NCI-H187 (cell line): ENCODE measurements at places on chromosomes 5 and 9.
A peak's percentile ranks its signal among the peaks of the same experiment; 100 is the strongest.

DNA sequence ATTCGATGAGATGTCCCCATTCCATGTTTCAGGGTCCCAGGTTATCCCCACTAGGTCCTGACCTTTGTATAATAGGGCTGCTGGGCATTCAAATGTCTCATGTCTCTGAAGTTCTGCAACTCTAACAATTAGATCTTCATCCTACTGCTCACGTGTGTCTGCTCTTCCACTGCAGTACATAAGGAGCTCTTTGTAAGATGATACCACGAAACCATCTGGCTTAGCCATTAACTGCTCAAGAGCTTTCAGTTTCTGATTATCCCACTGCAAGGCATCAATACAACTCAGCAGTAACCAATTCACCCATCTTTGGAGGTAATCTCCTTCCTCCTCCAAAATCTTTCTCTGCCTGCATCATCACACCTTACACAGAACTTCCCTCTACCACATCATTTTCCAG, 49.9 kb upstream of the PPP2CA start:
- no peak for DNase-seq

DNA sequence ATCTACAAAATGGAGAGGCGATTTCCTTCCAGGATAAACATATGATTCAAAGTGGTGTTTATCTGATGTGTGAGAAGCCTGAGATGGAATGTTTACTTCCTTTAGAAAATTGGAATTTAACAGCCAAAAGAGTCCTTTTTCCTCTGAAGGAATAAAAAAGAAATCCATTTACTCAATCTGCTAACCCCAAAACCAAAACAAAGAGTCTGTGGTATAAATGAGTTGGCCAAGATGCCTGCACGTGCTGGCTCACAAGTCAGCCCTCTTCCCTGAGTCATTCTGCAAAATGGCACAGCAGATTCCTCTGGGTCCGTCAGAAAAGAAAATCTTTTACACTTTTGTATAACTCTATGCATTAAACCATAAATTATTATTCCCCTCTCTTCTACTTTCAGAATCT, 60.8 kb downstream of the EBF1 start:
- DNase-seq: no peak

- no peak for DNase-seq
Observed at GRCh38 chr9:4584636-4585035, 77.5 kb upstream of the PLPP6 start.

DNA sequence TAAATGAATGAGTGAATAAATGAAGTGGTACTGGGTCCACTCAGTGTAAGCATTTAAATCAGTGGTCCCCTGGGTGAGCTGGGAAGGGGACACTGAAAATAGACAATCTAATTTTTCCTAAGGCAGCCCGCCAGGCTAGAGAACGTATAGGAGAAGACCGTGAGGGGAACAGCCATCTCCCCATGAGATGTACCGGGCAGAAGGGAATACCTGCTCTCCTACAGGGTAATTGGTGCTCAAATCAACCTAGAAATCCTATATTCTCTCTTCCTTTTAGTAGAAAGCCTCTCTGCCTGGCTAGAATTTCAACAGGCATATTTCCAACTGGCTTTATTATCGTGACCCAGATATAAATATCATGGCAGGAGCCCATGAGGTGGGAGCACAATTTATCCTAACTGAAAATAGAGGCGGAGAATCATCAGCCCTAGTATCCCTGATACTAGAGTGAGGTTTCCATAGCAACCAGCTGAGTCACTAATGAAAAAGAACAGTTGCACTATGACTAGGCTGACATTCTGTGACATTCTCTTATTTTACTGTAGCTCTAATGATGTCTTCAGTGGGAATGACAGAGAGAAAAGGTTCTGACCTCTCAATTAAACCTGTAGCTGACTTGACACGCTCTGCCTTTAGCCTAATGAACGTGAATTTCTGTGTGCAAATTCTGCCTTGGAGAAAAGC, 96.5 kb upstream of the CAST start:
- DNase-seq: no peak

- DNase-seq: no peak
Observed at GRCh38 chr5:756865-757345, 27.6 kb downstream of the ZDHHC11B start.

GRCh38 chr5:156155598-156155997, 171.4 kb upstream of the SGCD start:
- DNase-seq: no peak

DNA sequence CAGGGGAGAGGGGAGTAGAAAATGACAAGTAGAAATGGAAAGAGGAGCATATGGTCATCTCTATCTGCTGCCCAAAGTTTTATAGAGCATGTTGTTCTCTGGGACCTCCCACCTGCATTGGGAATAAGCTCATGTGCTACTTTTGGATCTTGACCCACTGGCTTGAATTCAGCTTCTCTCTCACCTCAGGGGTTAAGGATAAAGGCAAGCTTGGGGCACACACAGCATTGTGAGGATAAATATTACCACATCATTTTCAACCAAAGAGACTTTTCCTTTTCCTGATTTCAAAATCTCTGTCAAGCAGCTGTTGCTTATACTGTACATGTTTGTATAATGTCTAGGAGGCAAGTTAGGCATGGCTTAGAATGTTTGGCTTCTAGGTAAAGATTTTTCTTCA, 16.6 kb downstream of the ATP10B start:
- DNase-seq: no peak

- no peak for DNase-seq
Observed at GRCh38 chr9:86978922-86979474, 31.7 kb upstream of the GAS1 start.

DNA sequence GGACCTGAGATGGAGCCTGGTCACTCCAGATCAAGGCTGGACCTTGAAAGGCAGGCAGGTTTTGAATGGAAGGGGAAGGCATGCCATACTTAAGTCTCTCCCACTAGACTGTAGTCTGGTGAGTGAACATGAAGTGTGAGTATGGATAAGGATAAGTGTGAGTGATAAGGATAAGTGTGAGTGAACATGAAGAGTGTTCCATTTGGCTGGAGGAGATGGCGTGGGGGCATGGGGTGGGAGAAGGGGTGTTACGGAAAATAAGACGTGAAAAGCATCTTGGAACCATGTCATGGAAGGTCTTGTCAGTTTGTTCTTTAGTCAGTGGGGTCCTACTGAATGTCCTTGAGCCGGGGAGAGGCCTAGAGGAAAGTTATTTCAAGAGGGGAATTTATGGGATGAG, 32.8 kb downstream of the HMGXB3 start:
- DNase-seq: no peak

GRCh38 chr9:92247981-92248380, 45.5 kb downstream of the IARS1 start:
- no peak for DNase-seq

DNA sequence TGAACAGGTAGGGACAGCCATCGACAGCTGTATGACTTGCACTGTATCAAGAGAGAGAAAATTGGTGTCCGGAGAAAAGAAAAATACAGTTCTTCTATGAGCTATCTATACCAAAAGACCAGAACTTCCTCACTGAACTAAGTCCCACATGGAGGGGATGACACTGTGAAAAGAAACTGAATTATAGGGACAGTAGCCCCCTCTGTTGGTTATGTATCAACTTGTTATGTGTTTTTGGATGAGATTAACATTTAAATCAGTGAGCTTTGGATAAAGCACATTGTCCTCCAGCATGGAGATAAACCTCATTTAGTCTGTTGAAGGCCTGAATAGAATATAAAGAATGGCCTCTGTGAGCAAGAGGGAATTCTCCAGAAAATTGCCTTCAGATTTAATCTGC, 176.6 kb upstream of the SH3GL2 start:
- no peak for DNase-seq

GRCh38 chr9:99127356-99128132, 22.6 kb downstream of the TGFBR1 start:
- no peak for DNase-seq

GRCh38 chr9:94861589-94862272, 135.2 kb downstream of the AOPEP start:
- no peak for DNase-seq

GRCh38 chr5:179786861-179787260, 6.9 kb upstream of the LTC4S start:
- DNase-seq: no peak

DNA sequence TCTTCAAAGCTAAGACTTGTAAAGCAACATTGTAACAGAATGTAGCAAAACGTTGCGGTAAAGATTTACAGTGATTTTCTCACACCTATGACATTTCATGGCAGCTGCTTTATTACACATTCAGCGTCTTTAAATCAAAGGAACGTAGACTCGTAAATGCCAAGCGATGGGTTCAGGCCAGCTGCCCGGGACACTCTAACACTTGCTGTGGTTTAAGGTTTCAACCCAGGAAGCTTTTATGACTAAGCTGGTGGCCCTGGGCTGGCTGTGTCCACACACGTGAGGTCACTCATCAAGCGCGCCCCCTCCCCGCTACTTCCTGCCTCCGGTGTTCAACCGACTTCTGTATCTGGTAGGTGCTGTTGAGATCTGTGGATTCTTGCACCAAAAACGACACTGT, 2.5 kb downstream of the SLC6A18 start:
- peak; percentile 27 for DNase-seq

- DNase-seq: no peak
Observed at GRCh38 chr5:170393235-170393634, 4.1 kb upstream of the KCNMB1 start.

DNA sequence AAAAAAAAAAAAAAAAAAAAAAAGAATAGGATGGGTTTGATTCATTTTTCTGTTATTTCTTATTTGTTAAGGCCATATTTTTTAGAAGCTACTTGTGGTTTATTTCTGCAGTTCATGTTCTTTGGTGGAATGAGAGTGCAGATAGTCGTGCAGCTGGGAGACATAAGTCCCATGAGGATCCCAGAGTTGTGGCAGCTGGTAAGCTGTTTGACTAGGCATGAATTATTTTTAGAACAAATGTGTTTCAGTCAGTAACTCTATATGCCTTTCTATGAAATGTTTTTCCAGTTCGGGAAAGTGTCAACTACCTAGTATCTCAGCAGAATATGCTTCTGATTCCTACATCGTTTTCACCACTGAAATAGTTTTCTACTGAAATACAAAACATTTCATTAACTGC, 5.0 kb upstream of the NIPSNAP3B start:
- peak; percentile 34 for DNase-seq

DNA sequence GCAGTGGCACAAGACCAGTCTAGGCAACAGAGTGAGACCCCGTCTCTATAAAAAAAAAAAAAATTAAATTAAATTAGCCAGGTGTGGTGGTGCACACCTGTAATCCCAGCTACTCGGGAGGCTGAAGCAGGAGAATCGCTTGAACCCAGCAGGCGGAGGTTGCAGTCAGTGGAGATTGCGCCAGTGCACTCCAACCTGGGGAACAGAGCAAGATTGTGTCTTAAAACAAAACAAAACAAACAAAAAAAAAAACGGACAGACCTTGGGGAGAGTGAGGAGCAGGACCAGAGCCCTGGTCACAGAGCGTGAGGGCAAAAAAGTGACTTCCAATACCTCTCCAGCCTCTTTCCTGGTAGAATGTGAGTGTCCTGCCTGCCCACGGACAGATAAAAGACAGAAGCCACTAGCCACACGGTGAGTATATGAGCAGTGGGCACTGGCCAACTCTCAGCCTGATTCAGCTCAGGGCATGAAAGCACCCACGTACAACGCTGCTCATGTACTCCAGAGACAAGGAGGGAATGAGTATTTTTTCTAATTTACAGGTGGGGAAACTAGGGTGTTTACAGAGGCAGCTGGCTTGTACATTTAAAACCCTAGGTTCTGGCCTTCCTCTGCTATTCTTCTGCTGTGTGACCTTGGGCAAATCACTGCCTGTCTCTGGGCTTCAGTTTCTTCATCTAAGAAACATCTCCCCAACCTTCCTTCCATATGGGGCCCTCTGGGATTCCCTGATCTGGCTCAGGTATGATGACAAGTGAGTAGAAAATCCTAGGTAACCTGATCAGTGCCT, 1.8 kb downstream of the OLFML2A start:
- DNase-seq: no peak

GRCh38 chr5:160209917-160210316, 19.4 kb upstream of the FABP6 start:
- DNase-seq: no peak

DNA sequence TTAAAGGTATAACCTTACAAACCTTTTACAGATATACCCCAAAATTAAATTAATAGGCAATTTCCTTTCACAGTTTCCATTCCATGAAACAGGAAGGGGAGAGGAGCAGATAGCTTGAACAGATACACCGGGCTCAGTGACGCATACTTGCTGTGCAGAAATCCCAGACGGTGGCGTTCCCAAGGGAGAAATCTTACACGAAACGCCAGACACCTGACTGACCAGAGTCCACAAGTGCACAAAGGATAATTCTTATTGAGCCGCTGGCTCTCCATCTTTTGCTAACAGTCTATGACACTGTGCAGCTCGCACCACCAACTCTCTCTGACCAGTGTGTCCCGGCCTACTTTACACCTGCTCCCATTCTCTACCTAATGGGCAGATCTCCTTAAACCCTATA, 37.4 kb downstream of the PTCH1 start:
- DNase-seq: no peak

DNA sequence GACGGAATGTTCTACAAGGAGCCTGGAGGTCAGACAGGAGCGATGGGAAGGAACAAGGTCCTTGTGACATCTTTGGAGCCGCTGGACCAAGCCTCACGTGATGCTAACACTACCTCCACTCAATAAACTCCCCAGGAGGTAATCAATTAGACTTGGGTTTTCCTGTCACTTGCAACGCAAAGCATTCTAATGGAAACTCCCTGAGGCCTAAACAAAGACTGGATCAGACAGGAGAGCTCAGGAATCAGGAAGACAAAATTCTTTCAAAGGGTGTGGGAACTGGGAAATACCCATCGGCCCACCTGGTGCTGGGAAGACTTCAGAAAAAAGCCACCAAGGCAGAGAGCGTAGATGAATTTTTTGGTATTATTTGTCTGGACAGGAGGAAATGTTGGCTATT, 22.3 kb upstream of the UNC5A start:
- DNase-seq: no peak

- no peak for DNase-seq
Observed at GRCh38 chr5:39214912-39215709, 4.3 kb downstream of the FYB1 start.

GRCh38 chr5:139393497-139394122, 1.3 kb downstream of the PROB1 start:
- no peak for DNase-seq

DNA sequence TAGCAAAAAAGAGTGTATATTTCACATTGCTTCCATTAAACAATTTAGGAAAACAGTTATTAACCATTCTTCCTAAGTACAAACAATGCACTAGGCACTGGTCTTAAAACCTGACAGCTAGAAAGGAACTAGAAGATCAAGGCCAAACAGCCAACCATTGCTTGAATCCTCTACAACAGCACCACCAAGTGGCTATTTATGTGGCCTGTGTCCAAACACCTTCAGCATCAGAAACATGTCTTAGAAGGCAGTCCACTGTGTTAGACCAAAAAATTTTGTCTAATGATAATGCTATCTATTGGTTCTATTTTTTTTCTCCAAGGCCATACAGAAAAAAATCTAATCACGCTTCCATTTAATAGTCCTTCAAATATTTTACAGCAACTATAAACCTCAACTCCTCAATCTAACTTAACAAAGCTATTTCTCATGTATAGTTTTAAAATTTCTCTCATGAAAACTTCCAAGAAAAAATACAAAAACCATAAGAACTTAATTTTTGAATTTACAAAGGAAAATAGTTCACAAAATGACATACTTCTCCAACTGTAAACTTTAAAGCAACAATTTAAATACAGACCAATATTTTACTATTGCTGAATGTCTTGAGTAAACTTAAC, 36.1 kb downstream of the CAAP1 start:
- peak; percentile 1 for DNase-seq
